Fibroblast of skin of abdomen (primary cell): ENCODE measurements at places on chromosomes 5 and 9.

GRCh38 chr5:151159649-151160373 is 2.2 kb upstream of the ANXA6 start:
- DNase-seq, result no peak

- peak; percentile 62 for DNase-seq
Measured at GRCh38 chr9:94865582-94866452, 139.3 kb downstream of the AOPEP start.

DNA sequence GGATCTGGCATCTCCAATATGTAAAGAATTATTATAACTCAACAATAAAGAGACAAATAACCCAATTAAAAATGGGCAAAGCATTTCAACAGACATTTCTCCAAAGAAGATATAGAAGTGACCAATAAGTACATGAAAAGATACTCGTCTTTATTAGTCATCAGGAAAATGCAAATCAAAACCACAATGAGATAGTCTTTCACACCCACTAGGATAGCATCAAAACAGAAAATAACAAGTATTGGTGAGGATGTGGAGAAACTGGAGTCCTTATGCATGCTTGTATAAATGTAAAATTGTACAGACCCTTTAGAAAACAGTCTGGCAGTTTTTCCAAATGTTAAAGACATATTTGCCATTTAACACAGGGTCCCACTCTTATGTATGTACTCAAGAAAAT is 39.1 kb upstream of the ITGA1 start:
- DNase-seq, result no peak

DNA sequence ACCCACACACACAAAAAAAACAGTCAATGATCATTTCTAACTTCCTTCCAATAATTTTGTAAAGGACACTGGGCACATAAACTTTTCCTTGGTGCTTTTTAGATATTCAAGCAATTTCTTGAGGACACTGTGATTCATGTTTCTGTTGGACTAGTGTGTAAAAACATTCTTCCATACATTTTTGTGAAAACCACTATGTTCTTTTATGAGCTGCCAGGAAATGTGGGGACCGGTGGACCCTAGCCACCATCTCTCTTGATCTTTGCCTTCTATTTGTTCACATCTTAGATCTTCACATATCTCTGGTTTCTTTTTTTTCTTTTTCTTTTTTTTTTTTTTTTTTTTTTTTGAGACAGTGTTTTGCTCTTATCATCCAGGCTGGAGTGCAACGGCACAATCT is 287.4 kb downstream of the GLIS3 start:
- DNase-seq, result peak; percentile 67

- no peak for DNase-seq
Measured at GRCh38 chr9:125103770-125104460, 39.4 kb downstream of the SCAI start.

- no peak for DNase-seq
Measured at GRCh38 chr9:89888233-89888632, 283.4 kb downstream of the GADD45G start.
